Endothelial cell of umbilical vein (primary cell): ENCODE measurements at places on chromosomes 5 and 9. TPM values are rescaled to one million over a fixed set of nuclear protein-coding genes. Genes with fewer than 3 reads are reported as not detected.

OBP2B gene
- not detected in 2 replicates for total RNA-seq

SLC45A2 gene
- not detected in 2 replicates for total RNA-seq

PAEP gene
- total RNA-seq = not detected in 2 replicates

ADAMTSL2 gene
- not detected in 2 replicates for total RNA-seq

CCDC69 gene
- total RNA-seq = 4.3 and 4.5 TPM in 2 replicates

DOCK8 gene
- total RNA-seq = 1.3 and 12.0 TPM in 2 replicates

INSL6 gene
- total RNA-seq = not detected in 2 replicates
